ENCODE measurements at places on chromosomes 13 and 19.

- no peak for DNase-seq
These were observed 2.7 kb downstream of the PLEKHF1 start for GRCh38 chr19:29667901-29668341.

GRCh38 chr13:87498681-87499080 lies 172.5 kb upstream of the SLITRK5 start:
- DNase-seq, result no peak

- no peak for DNase-seq
These were observed 12.2 kb upstream of the KCTD15 start for GRCh38 chr19:33784432-33784831.

DNA sequence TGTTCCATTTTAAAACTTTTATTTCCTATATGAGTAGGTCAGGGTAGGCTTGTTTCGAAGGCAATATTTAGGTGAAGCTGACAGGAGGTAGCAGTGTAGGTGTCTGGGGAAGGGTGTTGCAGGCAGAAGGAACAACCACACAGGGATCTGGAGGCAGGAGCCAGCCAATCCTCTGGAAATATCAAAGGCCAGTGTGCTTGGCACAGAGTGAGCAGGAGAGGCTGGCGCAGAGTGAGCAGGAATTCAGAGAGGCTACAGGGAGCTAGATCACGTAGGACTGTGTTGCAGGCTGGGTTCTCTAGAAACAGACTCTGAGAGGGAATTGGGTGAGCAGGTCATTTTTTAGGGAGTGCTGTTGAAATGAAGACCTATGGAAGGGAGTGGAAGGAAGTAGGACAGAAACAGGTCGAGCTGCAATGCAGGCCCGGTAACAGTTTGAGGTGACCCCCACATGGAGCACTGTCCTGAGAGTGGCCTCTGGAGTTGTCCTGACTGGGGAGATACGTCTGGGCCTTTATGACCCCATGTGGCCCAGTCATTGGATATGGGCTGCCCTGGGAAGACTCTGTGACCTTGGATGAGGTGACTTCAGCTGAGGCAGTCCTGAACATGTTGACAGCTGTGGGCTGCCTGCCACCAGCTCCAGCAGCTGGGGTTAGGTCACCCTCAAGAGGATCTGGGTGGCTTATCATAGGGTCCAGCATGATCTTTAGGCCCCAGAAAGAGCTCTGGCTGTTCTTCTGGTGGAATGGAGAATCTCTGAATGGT lies 51.7 kb downstream of the ERCC5 start:
- no peak for DNase-seq

DNA sequence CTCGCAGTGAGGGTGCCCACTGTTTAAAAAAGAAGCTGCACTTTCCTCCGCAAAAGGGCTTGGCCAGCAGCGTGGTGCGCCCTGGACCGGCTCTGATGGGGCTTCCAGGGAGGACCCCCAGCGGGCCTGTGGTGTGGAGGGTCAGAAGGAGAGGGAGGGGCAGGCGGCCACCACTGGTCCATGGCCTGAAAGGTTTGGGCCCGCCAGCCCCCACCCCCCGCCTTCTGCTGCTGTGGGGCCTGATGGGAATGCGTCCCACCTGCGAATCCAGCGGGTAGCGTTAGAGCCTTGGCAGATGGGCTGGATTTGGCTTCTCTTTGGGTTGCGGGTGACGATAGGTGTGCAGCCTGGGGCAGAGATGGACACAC lies 34.7 kb downstream of the TMEM255B start:
- no peak for DNase-seq

DNA sequence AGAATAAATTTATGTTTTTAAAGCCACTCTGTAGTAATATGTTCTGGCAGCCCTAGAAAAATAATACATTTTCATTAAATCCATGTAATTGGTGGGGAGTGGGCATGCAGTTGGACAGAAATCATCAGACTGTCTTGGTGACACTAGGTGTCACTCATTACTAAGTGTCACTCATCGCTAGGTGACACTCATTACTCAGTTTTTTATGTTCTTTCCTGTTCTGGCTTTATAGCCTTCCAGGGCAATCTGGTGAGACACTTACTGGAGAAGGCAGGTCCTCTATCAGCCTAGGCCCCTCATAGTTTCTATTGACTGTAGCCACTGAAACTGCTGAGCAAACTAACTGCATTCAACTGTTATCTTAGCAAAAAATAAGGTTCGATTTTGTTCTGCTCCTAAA lies 542.1 kb downstream of the SLITRK1 start:
- no peak for DNase-seq

GRCh38 chr13:37136187-37136586 lies 30.7 kb upstream of the CSNK1A1L start:
- DNase-seq, result no peak

- no peak for DNase-seq
These were observed 6.9 kb upstream of the HIF3A start for GRCh38 chr19:46289724-46290619.

DNA sequence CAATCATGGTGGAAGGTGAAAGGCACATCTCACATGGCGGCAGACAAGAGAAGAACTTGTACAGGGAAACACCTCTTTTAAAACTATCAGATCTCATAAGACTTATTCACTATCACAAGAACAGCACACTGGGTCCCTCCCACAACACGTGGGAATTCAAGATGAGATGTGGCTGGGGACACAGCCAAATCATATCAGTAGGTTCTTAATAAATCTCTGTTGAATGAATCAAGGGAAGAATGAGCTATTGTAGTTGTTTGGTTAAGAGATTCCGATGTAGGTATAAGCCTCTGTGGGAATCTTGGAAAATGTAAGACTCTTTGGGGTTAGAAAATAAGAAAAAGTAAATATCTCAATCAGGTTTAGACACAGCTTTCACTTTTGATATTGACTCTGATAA lies 400.2 kb downstream of the KCNRG start:
- no peak for DNase-seq

DNA sequence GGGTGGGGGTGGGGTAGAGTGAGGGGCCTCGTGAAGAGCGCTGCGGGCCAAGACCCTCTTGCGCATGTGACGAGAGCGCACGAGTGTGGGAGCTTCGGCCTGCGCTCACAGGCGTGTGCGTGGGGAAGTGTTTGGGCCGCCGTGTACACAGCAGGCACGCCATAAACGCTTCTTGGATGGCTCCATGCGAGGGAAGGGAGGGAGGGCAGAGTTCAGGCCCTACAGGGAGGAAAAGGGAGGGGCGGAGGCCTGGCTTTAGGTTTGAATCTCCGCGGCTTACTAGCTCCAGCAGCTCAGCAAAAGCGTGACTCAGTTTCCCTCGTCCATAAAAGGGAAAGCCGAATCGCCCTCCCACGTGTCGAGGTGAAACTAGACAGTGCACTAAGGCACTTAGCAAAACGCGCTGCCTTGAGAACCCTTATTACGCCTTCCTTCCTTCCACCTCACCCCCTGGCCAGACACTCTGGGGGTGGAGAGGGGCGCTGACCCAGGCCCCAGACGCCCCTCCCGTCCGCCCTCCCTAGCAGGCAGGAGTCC lies 12.5 kb downstream of the GADD45B start:
- DNase-seq, result no peak

- no peak for DNase-seq
These were observed 525.8 kb downstream of the MYO16 start for GRCh38 chr13:109154966-109155761.

DNA sequence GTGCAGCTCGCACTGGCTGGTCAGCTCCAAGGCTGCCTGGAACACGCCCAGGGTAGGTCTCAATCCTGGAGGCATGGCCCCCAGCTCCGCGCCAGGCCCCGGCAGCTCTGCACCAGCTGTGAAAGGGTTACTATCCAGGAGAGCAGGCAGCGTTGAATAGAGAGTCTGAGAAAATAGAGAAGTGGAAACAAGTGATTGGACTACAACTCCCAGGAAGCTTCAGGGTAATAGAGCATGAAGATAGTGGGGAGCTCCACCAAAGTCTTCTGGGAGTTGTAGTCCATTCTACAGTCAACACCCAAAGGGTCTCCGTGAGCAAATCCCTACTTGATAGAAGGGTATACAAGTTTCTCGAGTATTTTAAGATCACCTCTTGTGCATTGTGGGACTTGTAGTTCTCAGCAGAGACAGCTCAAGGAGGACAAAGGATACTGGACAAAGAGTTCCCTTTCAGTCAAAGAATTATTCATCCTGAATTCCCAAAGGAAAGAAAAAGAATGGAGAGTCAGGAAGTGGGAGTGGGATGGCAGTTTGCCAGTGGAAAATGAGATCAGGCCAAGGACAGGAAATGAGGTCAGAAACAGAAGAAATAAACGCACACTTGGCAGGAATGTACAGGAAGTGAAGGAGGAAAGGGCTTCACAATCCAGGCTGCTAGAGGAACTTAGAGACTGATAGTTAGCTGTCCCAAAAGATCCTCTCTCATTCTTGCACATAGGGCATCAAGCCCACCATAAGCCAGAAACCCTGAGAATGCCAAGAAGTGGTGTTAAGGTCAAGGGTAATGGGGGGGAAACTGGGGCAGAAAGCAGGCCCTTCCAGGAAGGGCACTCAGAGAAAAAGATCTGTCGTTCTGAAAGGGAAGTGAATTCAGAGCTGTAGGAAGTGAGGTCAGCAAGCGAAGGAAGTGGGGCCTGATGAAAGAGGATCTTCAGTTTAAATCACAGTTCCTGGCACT lies 5.5 kb upstream of the MAMSTR start:
- DNase-seq, result no peak

GRCh38 chr19:54429545-54430227 lies 14.4 kb downstream of the TTYH1 start:
- DNase-seq, result no peak

GRCh38 chr19:13882419-13882795 lies 5.5 kb downstream of the NANOS3 start:
- no peak for DNase-seq

Data from stimulated activated CD4-positive, alpha-beta T cell treated with anti-CD3 and anti-CD28 coated beads, TNF-alpha, amount 100 ng/mL, for 1 hour (primary cell).